Activated naive CD4-positive, alpha-beta T cell treated with Interleukin-2 at 50 U/mL for 16 hours (primary cell): ENCODE measurements at places on chromosomes 1 and 21.

- DNase-seq, result peak; percentile 29
Observed at GRCh38 chr1:229027622-229028182, 243.2 kb upstream of the RAB4A start.

GRCh38 chr1:40438391-40439015, 11.8 kb upstream of the ZFP69B start:
- no peak for DNase-seq

GRCh38 chr1:20057886-20058420, 12.0 kb upstream of the PLA2G5 start:
- no peak for DNase-seq

- DNase-seq, result no peak
Observed at GRCh38 chr1:209590405-209590804, 6.9 kb downstream of the CAMK1G start.

DNA sequence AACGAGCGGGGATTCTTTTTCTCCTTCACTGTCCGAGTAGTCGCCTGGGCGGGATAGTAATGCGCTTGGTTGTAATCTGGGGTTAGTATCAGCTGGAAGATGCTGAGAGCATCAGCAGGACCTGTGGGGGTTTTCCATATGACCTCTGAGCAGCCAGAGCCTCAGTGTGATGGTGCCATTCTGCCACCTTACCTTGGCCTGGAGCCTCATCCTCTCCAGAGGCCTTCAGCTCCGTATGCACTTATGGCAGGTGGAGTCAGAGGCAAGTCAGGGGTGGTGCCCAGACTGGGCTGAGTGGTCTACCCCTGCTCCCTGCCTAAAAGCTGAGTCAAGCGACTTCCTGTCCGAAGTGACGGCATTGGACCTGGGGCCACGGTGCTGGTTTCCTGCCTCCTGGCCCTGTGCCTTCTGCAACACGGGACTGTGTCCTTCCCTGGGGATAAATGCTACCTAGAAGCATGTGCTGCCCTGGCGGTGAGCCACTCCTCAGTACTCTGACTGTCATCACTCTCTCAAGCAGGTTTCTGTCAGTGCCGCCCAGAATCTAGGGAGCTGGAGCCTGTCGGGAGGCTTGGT, 24.7 kb downstream of the TENT5C start:
- no peak for DNase-seq

- no peak for DNase-seq
Observed at GRCh38 chr1:109251277-109252166, 2.2 kb downstream of the CELSR2 start.

DNA sequence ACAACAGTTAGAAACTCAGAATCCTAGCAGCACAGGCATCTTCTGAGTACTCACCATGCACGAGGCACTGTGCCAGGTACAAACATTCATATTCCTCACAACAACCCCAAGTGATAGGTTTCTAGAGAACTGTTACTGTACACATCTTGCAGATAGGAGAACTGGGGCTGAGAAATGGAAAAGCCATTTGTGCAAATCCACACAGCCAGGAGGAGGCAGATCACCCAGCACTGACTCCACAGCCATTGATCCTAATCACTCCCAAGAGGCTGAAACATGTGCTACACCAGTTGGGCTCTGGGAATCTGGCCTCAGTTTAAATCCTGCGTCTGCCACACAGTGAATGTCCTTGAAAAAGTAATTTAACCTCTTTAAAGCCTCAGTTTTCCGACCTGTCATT, 151.0 kb downstream of the ST6GALNAC5 start:
- DNase-seq, result no peak

DNA sequence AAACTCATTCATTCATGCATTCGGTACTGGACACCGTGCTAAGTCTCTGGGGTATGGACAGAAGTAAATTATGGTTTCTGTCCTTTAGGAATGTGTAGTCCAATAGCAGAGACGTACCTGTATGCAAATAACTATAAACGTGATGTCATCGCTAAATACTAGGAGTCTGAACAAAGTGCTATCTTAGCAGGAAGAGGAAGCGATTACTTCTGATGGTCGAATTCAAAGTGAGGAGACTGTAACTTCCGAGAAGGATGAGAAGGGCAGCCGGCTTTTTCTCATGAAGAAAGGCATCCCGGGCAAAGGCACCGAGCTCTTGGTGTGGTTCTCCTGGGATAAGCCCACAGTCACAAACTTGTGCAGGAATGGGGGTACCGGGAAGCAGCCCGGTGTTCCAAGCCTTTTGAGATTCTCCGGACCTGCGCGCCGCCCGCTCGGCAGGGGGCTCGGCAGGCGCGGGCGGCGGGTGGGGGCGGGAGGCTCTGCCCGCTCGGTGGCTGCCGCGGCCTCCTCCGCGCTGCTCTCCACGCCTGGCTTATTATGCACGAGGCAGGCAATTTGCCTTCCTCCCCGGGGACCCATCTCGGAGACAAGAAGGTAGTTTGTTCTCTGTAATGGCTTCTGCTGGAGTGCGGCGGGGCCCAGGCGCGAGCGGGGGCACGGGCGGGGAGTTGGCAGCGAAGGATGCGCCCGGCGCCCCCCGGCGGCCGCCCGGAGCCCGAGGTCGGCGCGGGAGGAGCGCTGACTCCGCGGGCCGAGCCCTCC, 67.5 kb upstream of the CD1D start:
- peak; percentile 26 for DNase-seq

DNA sequence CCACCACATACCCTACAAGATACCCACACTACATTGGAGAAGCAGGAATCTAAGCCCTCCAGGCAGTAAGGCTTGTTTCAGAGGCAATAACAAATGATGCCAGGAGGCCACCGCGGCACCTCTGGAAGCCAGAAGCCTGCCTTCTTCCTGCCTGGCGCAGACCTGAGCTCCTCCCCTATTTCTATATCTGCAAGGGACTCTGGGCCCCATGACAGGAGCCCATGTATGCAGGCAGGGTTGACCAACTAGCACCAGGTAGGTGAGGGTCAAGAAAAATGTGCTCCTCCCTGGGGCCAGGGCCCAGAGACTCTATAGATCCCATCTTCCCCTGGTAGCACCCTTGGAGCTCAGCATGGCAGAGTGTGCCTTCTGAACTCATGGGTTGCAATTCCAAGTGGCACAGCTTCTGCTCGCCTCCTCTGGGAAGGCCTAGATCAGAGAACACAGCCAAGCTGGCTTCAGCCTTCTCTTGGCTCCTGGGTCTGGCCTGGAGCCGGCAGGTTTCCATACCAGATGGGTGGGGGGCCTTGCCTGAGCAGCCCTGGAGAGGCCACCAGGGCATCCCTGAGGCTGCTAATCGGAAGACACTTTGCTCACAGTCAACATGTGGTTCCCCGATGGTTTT, 85.1 kb downstream of the STUM start:
- DNase-seq, result no peak

DNA sequence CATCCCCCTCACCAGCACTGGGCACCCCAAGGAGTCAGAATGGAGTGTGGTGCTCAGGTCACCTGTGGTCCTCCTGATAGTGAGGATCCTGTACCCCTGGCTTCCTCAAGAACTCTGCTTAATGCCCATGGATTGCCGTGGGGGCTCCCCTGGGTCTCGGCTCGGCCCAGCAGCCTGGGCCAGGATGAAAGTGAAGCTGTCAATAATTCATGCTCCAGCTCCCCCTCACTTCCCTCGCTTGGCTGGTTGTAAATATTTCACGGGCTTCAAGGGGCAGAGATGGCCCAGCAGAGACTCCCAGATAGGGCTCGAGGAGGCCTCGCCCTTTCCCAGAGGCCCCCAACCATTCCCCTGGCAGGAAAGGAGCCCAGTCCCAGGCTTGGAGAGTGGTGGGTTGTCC, 42.6 kb upstream of the KCNA10 start:
- DNase-seq, result no peak

GRCh38 chr1:26887125-26887524, 3.0 kb downstream of the GPN2 start:
- no peak for DNase-seq

DNA sequence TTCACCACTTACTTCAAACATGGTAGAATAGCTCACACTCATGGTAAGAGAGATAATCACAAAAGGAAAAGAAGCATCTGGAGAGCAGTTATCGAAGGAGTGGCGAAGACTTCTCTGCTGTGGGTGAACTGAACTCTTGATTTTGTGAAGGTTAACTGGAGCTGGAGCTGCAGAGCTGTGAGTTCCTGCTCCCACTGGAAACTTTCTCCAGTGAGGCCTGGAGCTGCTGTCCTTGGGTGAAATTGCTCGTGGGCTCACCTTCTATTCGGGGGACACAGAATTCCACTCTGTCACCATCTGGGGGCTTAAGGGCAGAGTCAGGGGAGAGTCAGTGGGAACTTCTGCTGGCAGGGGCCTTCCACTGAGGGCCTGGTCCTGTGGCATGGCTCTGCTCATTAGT, 45.9 kb downstream of the MAB21L3 start:
- no peak for DNase-seq

GRCh38 chr1:204408074-204408507, 3.5 kb downstream of the PPP1R15B start:
- DNase-seq, result peak; percentile 30

- no peak for DNase-seq
Observed at GRCh38 chr1:234955107-234955731, 173.4 kb downstream of the TOMM20 start.

DNA sequence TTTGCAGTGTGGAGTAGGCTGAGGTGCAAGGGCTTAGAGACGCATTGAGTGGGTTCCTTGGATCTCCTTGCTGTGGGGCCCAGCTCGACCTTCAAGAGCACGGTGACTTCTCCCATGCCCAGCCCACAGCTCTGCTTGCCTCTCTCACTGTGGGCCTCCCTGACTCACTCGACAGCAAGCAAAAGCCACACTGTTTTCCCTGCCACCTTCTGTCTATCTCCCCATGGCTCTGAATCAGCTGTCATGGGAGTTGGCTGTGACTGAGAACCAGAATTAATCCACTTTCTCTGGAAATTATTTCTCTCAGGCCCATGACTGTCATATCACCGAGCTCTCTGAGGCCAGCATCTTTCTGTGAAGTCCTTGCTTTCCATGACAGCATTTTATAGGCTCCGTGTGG, 140.7 kb downstream of the NOS1AP start:
- DNase-seq, result no peak

- no peak for DNase-seq
Observed at GRCh38 chr1:53689736-53690326, 49.1 kb downstream of the GLIS1 start.

DNA sequence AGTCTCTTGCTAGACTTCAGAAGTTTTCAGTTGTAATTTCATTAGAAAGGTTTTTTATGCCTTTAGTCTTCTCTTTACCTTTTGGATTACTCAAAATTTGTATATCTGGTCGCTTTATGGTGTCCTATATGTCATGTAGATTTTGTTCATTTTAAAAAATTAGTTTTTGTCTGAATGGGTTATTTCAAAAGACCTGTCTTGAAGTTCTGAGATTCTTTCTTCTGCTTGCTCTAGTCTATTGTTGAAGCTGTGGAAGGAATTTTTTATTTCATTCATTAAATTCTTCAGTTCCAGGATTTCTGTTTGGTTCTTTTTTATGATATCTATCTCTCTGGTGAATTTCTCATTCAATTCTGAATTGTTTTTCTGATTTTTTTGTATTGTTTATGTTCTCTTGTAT, 46.5 kb upstream of the GCLM start:
- no peak for DNase-seq

DNA sequence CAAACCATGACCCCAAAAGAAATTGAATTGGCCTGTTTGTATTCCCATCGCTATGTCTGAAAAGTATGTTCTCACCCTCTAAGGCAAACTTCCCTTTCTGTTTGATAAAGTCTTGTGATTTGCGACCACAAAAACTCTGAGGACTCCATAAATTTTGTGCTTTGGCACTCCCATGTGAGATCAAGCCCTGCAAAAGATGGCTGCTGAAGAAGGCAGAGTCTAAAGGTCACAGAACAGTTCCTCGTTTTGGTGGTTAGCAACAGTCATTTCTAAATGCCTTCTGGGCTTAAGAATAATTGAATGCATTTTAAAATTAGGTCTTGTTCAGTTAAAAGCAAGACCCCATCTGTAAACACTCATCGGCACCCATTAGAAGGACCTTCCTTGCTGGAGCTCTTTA, 441.6 kb downstream of the OMA1 start:
- no peak for DNase-seq

DNA sequence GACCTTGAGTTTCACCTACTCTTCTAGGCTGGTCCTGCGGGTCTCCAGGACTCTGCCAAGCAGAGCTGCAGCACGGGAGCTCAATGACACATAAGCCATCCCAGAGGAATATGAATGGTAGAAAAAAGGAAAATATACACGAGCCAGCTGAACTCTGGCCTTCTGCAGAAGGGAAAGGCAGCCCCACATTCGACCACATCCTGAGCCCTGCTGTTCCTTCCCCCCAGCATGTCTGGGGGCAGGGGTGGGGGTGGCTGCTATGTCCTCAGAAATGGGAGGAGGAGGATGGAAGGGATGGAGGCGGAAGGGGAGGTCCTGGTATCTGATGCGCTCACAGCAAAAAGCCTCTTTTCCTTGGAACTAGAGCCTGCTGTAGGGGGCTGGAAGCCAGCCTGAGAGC, 12.1 kb upstream of the KDF1 start:
- DNase-seq, result no peak

- DNase-seq, result no peak
Observed at GRCh38 chr1:197927908-197928665, 10.9 kb downstream of the LHX9 start.

DNA sequence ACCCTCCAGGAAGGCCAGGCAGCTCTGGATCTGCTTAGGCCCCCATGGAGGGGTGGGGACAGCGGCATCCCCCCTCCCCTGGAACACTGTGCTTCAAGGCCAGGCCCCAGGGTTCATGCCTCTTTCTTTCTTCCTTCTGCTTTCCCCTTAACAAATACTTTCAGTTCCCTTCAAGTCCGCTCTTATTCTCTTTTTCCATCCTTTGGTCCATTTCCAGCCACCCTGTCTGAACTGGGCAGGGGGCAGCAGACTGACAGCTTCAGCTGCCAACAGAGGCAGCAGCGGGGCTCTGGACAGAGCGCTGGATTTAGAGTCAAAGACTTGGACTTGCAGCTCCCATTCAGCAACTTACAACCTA, 1.1 kb upstream of the CD244 start:
- no peak for DNase-seq

- no peak for DNase-seq
Observed at GRCh38 chr1:185369786-185370185, 52.7 kb upstream of the IVNS1ABP start.

GRCh38 chr1:174190691-174191199, 31.4 kb downstream of the RABGAP1L start:
- no peak for DNase-seq

DNA sequence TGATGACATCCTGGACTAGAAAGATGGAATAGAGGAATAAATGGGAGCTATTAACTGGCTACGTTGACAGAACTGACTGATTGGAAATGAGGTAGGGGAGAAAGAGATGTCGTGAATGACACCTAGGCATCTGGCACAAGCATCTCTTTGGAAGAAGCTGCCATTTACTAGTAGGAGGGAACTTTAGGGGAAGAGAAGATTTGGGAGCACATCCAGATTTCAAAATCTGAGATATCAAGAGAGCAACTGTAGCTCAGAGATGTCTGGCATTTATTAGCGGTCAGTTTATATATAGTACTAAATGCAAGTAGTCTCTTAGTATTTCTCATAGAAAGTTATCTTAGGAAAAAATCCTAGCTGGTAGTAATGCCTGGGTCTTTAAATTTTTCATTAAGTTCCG, 131.9 kb upstream of the C1orf105 start:
- no peak for DNase-seq

GRCh38 chr1:42998386-42998785, 39.7 kb upstream of the SLC2A1 start:
- no peak for DNase-seq
